Activated T-helper 1 cell treated with anti-CD3 and anti-CD28 coated beads, Interleukin-12 subunit alpha, Interleukin-12 subunit beta, Interleukin-2, Interleukin-4 antibody, amounts not matched to agents 30 ng/mL and 10 ng/mL and 1 ng/mL, durations not matched to agents 14 hours and 24 hours and 36 hours (primary cell): ENCODE measurements at places on chromosomes 5 and 9. TPM values are rescaled to one million over a fixed set of nuclear protein-coding genes. Genes with fewer than 3 reads are reported as not detected.

GRCh38 chr5:112703866-112704820, 33.5 kb upstream of the APC start:
- DNase-seq = no peak

- no peak for DNase-seq
Measured at GRCh38 chr5:173514661-173515060, 101.8 kb downstream of the BOD1 start.

GRCh38 chr9:72228282-72228681, 79.0 kb downstream of the GDA start:
- DNase-seq = no peak

GRCh38 chr9:14135421-14135820, 178.5 kb downstream of the NFIB start:
- DNase-seq = no peak

- DNase-seq = no peak
Measured at GRCh38 chr5:137144656-137145055, 354.5 kb downstream of the SPOCK1 start.

DNA sequence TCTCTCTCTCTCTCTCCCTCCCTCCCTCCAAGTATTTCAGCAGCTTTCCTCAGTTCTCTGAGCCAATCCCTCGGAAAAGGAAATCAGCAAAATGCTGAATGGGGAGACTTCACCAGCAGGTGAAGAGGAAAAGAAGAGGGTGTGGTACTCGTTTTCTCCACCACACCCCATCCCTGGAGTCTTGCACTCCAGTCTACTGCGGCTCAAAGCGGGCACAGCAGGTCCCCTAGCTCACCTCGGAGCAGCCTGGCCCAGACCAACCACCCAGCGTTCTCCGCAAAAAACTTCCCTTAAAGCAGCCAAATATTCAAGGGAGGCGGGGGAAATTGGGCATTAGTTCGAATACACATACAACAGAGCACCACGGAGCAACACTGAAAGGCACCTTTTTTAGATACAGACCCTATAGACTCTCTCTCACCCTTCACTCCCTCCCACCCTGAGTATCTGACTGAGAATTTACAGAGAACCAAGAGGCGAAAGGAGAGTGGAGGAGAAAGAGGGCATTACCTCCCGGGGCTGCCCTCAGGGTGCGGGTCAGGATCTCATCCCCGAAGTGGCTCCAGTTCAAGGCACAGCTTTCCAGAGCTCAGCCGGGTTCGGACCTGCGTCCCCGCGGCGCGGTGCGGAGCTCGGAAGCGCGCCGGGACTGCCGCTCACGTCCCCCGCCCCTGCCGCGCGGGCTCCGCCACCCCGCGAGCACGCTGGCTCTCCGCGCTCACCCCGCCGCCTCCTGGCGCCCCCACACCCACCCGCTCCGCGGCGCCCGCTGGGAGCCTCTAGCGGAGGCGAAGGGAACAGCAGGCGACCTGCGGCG, 1638.5 kb upstream of the C9orf72 start:
- DNase-seq = no peak

DNA sequence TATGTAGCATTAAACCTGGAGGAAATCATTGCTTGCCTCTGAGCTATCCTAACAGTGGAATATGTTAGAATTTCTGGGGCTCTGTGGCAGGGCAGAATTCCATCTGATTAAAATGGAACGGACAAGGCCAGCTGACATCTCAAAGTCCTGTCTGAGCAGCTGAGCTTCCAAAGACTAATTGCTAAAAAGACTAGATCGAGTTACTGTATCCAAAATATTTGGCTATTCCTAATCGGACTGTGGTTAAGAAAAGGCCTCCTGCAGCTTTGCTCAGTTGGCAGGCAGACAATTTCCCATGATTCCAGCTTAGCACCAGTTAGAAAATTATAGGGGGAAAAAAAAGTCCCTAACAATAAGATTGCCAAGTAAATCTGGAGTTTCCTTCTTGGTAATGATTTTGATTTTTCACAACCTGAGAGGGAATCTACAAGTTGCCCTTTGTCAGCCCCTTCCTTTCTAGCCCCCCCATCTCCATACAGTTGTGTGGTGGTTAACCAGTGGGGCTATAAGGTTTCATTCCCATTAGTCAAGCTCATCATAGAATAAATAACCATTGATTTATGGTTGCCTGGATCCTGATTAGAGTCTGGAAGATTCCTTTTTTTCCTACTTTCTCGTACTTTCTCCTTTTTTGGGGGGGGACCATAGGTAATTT, 26.4 kb downstream of the PTGR1 start:
- DNase-seq = no peak

- DNase-seq = no peak
Measured at GRCh38 chr9:15352306-15352705, 45.3 kb upstream of the TTC39B start.

DNA sequence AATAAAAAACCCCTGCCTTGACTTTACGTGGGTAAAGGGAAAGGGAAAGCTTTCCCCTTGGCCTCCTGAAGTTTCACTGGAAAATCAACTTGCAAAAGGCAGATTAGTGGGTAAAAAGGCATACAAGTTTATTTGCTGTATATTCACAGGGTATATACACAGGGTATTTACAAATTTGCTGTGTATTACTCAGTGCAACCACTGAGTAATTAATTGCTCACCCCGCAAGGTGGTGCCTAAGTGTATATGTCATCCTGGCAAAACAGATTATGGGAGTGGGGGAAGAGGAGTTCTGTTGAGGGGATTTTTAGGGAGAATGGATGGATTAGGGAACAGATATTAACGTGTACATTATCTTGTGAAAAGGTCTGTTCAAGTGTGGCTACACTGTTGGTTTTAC, 7.1 kb upstream of the RARS1 start:
- no peak for DNase-seq

- no peak for DNase-seq
Measured at GRCh38 chr5:6058055-6058715, 320.2 kb downstream of the MED10 start.

DNA sequence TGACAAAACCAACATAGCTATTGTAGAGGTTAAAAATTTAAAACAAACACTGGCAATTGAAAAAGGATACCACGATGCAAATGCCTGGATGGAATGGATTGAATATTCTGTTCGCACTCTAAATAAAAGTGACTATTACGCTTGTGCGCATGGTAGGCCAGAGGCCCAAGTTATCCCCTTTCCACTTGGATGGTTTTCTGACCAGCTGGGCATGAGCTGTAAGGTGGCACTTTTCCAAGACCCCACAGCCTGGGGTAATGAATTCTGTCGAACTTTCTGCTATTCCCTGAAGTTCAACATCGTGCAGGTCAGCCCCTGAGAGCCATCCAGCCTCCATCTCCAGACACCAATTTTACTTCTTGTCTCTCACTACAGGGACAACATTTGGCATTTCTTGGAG, 5.4 kb upstream of the RNF180 start:
- no peak for DNase-seq

DNA sequence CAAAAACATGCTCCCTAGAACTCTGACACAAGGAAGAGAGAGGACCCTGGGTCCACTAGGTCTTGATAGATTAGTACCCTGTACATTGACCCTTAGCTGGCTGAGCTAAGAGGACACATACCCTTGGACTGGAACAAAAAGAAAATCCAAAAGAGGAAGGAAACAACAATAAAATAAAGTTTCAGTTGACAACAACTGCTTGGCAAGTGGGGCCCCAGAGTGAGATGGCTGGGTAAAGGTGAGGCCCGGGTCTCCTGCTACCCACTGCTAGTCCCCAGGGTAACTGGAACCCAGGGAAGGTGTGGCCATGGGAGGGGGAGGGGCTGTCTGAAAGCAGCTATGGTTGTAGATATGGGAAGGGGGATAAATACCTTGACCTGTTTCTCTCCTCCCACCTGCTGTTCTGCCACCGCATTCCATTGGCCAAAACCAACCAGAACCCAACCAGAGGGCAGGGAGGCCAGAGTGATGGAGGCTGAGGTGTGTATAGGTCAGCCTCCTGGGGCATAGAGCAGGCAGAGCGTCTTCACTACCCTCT, 11.7 kb downstream of the TAL2 start:
- DNase-seq = no peak

DNA sequence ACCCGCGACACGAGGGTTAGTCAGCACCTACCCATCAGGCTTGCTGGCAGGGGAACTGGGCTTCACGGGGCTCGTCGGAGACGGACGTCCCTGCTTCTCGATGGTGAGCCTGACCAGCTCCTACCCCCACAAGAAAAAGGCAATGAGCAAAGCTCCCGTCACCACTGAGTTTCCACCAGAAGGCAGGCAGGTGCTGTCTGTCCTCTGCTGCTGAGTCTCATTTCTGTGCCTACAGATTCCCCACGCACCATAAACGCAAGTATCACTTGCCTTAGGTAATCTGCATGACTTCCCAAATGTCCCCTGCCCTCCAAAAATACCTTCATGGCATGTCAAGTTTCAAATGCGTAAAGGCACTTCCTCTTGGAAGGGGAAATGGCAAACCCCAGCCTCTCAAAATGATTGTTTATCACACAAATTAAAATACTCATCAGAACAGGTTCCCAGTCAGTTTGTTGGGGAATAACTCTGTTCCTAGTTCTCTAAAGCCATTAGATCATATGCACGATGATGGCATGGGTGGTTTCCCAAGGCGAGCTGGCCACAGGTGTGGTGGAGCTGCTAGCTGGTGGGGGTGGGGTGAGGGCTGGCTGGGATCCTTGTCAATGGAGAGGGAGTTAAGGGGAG, 85.0 kb downstream of the PRRT1B start:
- no peak for DNase-seq

DNA sequence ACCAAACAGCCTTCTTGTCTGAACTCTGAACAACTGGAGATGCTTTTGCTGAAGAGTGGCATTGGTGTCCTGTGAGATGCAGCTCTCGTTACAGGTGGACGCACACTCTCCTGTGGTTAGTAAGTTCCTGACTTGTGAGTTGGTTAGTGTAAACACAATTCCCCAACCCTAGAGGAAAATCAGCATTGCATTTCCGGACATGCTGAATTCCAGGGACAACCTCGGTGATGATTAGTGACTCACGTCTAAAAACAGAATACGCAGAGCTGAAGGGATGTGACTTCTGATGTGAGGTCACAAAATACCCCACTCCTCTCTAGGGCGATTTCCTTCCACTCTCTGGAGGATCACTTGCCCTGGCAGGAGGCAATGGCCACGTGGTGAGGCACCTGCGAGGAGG, 5.0 kb downstream of the OR2V2 start:
- no peak for DNase-seq

DNA sequence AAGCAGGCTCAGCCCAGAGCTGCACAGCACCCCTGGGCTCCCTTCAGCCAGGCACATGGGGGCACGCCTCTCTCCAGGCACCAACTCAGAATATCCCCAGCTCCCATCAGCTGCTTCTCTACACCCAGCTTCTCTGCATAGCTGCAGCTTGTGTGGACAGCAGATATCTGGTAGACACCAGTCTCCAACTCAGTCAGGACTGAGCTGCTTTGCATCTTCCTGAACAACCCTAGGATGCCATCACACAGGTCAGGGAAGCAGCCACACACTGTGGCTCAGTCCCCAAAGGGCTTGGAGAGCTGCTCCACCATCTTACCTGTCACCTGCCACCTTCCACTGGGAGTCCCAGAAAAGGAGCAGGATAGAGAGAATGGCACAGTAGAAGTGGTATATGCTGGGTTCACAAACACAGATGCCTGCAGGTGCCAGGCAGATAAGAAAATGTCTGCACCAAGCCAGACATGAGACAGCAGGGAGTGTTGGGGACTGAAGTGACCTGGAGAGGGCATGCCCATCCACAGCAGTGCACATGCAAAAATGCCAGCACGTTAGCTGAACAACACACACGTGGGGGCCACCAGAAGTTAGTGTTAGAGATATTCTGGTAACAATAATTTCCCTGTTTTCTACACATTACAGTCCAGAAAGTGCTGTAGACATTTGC, 42.0 kb downstream of the THBS4 start:
- no peak for DNase-seq

DNA sequence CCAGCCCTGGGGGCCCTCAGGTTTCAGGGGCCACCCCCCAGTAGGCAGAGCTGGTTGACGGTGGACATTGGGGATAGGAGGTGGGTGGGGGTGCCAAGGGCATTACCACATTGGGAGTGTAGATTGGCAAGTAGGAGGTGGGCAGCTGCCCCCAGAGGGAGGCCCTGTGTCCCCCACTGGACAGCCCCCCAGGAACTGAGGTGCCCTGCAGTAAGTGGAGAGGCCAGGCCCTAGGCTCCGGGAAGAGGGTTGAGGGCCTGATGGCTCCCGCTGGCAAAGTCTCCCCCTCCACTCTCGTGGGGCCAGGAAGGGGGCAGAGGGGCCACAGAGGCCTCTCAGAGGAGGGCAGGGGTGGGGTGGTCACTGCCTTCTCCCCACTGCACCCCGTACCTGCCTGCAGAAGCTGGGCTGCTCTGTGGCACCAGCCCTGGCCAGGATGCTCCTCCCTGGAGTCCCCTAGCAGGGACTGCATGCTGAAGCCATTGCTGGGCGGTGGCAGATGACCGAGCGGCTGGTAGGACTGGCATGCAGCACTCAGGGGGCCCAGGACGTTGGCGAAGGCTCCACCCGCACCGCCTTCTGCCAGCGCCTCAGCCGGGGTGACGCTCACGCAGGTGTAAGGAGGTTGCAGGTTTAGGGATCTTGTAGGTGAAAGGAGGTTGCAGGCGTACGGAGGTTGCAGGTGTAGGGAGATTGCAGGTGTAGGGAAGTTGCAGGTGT, 89.6 kb upstream of the CACNA1B start:
- no peak for DNase-seq

GRCh38 chr5:164518067-164518740, 1012.8 kb downstream of the MAT2B start:
- no peak for DNase-seq

GRCh38 chr5:132751444-132751843, 4.2 kb downstream of the CCNI2 start:
- peak; percentile 38 for DNase-seq

DNA sequence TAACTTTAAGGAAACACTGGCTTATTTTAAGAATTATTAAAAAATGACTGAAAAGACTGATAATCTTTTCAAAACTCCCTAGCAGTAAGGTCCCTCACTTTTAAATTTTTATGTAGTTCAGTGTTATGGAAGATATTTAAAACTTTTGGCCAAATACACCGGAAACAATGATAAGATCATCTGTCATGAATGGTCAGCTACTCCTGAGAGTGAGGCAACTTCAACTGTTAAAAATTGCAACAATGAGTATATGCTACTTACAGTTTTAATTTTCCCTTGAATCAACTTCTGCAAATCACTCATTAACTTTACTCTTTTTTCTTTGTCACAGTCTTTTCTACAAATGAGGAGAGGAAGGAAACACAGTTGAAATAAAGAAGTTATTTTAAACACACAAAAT, 10.8 kb downstream of the PUM3 start:
- no peak for DNase-seq

GRCh38 chr9:114000671-114001409, 77.3 kb downstream of the AMBP start:
- no peak for DNase-seq

- DNase-seq = no peak
Measured at GRCh38 chr5:175663186-175664184, 5.6 kb downstream of the HRH2 start.

Gene GABRA1
- not detected in 2 replicates for total RNA-seq

Gene TMC1
- total RNA-seq = not detected in 2 replicates

Gene MAML1
- 36.0 and 37.6 TPM in 2 replicates for total RNA-seq

Gene SHISAL2B
- not detected in 2 replicates for total RNA-seq

Gene FRMD3
- total RNA-seq = 0.34 and 0.37 TPM in 2 replicates

Gene ARHGAP26
- total RNA-seq = 20.0 and 21.2 TPM in 2 replicates

Gene LNPEP
- 37.7 and 40.7 TPM in 2 replicates for total RNA-seq

Gene PTGES
- total RNA-seq = 0.16 TPM in 1 of 2 replicates, not detected in the other

Gene ALDH7A1
- total RNA-seq = 0.70 and 0.76 TPM in 2 replicates

Gene DBH
- not detected in 2 replicates for total RNA-seq

Gene PCDHA5
- not detected in 2 replicates for total RNA-seq

Gene PHF24
- 0.08 and 0.12 TPM in 2 replicates for total RNA-seq
